ENCODE measurements at places on chromosomes 12 and 14.
A peak's percentile ranks its signal among the peaks of the same experiment; 100 is the strongest.

DNA sequence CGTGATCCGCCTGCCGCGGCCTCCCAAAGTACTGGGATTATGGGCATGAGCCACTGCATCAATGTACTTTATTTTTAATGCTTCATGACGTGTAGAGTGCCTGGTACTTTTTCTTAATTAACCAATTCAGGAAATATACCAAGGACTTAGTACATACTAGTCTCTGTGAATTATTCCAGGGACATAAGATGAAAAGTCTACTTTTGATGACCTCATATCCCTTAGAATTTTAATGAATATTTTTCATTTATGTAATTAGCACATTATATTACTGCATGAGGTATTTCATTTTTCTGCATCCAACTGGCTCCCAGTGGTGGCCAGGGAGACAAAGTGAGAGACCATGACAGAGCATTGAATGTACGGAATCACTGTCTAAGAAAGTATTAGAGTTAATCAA is 577.7 kb upstream of the NOVA1 start:
- no peak for DNase-seq

GRCh38 chr12:62879691-62880090 is 55.3 kb downstream of the PPM1H start:
- DNase-seq: no peak

- no peak for DNase-seq
These were observed 44.6 kb upstream of the ISM2 start for GRCh38 chr14:77543240-77543551.

- DNase-seq: peak; percentile 23
These were observed at the start of gene RGS6 for GRCh38 chr14:71932229-71932981. RGS6 (plus strand) TSS chr14:71932429.

- no peak for DNase-seq
These were observed 97.7 kb downstream of the TPH2 start for GRCh38 chr12:72036393-72036792.

GRCh38 chr12:117867348-117867747 is 101.4 kb downstream of the KSR2 start:
- no peak for DNase-seq

GRCh38 chr14:54647378-54647777 is 80.5 kb downstream of the SAMD4A start:
- DNase-seq: no peak

DNA sequence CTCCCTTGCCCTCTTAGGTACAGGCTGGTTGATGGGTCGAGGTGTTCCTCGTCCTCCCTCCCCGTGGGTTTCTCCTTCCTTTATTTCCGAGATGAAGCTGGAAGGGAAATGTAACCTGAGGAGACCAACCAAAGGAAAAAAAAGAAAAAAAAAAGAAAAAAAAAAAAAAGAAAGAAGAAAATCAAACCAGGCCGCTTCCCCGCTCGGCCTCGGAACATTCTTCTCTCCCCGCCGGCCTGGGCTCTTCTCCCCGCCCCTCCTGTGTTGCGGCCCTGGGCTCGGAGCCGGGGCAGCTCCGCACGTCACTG is 1.6 kb upstream of the NFATC4 start:
- DNase-seq: no peak

GRCh38 chr14:85308531-85309300 is 221.2 kb upstream of the FLRT2 start:
- no peak for DNase-seq

- no peak for DNase-seq
These were observed 173.5 kb upstream of the DYRK2 start for GRCh38 chr12:67474934-67475620.

DNA sequence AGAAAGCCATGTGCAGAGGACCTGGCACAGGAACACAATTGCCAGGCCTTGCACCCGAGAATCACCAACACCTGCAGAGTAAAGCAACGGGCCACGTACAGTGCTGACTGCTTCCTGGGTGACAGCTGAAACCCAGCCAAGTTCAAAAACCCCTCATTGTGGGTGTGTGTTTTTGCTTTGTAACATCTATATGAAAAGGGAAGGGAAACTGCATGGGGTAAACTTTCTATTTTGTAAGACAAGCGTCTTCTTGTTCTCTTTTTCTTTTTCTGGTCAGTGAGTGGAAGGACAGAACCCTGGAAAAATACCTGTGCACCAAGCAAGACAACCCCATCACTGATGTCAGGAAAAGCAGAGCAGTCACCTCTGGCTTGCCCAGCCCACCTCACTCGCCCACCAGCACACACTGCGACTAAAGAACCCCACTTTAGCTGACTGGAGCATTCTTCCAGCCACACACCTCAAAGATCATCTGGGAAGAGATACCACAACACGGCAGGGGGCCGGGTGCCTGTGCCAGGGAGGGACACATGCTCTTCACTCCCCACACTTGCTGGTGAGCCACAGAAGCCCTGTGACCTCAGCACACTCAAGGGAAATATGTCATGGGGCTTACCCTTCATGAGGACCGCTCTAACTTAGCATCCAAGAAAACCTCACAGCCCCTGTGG is 172.3 kb downstream of the NDUFA12 start:
- no peak for DNase-seq

GRCh38 chr12:107684990-107685359 is 624 bp upstream of the PWP1 start:
- DNase-seq: peak; percentile 56
